ENCODE measurements at places on chromosomes 1 and 21. TPM values are rescaled to one million over a fixed set of nuclear protein-coding genes. Genes with fewer than 3 reads are reported as not detected.

Gene ARHGEF19
- 4.5 TPM for total RNA-seq

Gene AQP10
- total RNA-seq, result not detected

Gene FAM163A
- total RNA-seq, result not detected

Gene C8B
- not detected for total RNA-seq

Gene KCND3
- total RNA-seq, result 3.6 TPM

Gene NES
- total RNA-seq, result 30.3 TPM

Gene CNKSR1
- total RNA-seq, result not detected

Gene NCF2
- not detected for total RNA-seq

Gene CD1B
- total RNA-seq, result not detected

Gene CHTOP
- 24.0 TPM for total RNA-seq

Gene PIP5K1A
- 42.6 TPM for total RNA-seq

Gene KCNK2
- total RNA-seq, result under 0.01 TPM
